Activated CD4-positive, alpha-beta T cell treated with anti-CD3 and anti-CD28 coated beads for 48 hours (primary cell): ENCODE measurements at places on chromosomes 7 and 10.

DNA sequence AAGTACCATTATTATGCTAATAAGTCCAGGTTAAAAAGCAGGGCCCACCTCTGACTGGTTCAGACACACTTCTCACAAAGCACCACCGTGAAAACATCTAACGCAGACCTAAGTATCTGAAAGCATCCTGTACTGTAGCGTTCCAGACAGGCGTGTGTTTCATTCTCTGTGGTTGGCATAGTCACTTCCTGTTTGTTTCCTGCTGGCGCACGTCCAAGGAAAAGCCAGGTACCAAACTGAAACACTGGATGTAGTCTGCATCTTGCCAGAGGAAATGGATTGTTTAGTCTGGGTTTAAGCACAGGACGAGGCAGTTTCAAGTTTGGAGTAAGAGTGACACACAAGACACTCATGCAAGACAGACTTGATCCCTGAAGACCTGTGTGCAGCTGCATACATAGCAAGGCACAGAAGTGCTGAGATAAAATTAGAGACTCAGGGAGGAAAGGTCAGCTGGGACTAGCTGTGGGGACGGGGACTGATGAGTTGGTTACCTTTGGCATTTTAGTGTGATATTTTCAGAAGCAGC lies 23.3 kb downstream of the BPGM start:
- DNase-seq, result peak; percentile 82

DNA sequence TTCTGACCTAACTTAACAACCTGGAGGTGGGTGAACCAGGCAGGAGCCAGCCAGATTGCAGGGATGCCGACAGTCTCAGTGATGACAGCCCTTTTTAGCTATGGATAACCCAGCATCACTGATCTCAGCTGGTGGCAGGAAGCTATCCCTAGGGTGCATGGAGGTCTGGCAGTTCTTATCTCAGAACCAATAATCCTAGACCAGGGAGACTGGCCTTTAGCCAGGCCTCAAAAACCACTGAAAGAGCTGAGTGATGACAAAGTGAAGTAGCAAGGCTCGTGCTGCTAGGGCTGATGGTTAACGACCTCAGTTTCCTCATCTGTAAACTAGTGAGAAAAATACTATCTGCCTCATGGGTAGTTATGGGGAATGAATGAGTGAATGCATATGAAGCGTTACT lies 112.5 kb downstream of the RALA start:
- peak; percentile 24 for DNase-seq

GRCh38 chr10:18071591-18071990 lies 68.6 kb upstream of the CACNB2 start:
- DNase-seq, result no peak

DNA sequence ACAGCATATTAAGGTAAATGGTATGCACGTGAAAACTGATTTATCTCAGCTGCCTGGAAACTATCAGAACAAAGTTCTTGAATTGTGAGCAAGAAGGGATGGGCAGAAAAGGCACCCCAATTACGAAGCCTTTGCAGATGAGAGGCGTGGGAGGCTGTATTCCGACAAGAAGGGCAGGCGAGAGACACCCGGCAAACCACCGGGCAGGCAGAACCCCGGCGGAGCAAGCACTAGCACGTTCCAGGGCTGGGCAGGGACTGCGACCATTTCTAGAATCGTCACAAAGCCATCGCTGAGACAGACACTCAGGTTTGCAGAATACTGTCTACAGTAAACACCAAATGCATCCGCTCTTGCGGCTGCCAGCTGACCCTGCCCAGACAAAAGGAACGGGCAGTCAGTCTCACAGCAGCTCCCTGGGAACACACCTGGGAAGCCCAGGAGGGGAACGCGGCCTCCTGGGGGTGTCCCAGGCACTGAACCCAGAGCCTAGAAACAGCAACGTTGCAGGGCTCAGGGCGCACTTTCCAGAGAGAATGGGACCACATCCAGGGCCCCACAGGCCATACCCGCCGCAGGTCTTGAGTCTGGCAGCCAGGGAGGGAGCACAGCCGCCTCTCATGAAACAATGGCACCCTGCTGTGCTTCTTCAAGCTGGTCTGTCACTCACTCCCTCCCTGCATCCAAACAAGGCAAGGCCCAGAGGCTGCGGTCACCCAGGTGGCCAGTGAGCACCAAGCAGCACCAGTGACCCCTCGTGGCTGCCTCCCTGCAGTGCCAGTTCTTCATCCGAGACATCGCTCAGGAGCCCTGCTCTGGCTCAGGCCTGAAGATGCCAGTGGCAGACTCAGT lies 261.9 kb downstream of the PTPRN2 start:
- DNase-seq, result no peak

GRCh38 chr10:33153968-33154327 lies 180.5 kb downstream of the NRP1 start:
- no peak for DNase-seq

DNA sequence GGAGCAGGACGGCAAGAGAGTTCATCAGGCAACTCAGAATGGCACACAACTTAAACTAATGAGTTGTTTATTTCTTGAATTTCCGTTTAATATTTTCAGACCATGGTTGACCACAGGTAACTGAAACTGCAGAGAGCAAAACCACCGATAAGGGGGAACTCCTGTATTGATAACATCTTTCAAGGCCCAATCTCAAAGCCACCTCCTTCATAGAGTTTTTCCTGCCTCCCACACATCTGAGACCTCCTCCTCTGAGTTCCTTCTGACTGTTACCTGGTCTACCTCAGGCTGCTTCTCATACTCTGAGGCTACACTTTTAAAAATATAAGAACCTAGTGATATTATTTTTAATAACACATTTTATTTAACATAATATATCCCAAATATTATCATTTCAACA lies 341.5 kb upstream of the NPVF start:
- DNase-seq, result no peak

- no peak for DNase-seq
Observed at GRCh38 chr10:89518108-89518507, 17.3 kb downstream of the SLC16A12 start.

GRCh38 chr7:100021297-100021696 lies 5.9 kb downstream of the ZKSCAN1 start:
- DNase-seq, result no peak

- no peak for DNase-seq
Observed at GRCh38 chr10:97116462-97117162, 69.1 kb downstream of the SLIT1 start.

- DNase-seq, result no peak
Observed at GRCh38 chr7:106108991-106109390, 3.1 kb downstream of the SYPL1 start.

DNA sequence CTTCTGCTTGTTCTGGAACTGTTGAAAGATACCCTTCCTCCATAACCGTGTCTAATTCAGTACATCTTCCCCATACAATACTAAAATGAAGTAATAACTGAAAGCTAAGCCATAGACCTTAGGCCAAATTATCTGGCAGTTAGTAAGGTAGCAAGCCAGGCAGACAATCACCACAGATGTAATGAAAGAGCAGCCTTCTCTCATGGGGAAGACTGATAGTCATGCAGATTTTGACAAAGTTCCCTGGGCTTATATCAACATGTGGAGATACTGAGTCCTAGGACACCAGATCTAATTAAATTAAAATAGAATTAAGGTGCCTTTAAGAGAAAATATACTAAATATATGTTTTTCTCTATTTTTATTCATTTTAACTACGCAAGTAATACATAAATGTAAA lies 61.5 kb downstream of the PON1 start:
- no peak for DNase-seq

GRCh38 chr10:110356628-110357245 lies 52.0 kb upstream of the SMNDC1 start:
- DNase-seq, result peak; percentile 85

DNA sequence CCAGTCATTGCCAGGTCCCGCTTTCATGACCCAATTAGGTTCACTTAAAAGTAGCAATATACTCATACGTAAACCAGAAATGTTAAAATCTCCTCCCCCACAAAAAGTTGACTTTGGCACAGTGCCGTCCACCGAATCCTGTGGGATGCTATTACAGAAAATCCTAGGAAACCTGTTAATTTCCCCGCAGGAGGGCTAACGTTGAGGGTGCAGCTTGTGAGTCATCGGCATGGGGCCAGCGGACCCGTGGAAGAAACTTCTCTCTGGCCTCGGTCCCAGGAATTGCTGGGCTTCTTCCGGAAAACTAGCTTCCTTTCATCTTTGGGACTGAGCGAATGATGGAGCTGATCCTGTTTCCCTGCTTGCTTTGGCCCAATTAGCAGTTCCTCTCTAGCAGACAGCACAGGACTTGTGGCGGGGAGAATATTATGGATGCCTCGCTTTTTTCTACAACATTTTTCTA lies 13.5 kb downstream of the CRYGN start:
- no peak for DNase-seq

DNA sequence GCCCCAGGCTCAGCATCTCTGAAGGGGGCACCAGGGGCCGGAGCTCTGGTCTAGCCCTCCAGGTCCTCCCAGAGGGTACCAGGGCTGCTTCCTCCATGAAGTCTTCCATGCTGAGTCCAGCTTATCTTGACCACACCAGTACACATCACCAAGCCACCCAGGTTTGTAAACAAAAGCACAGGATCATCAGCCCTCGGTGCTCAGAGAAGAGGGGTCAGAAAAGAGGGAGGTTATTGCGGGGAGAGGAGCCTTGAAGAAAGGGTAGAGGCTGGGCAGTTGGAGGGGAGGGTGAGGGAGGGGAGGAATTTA lies 23.9 kb downstream of the AQP1 start:
- DNase-seq, result no peak

DNA sequence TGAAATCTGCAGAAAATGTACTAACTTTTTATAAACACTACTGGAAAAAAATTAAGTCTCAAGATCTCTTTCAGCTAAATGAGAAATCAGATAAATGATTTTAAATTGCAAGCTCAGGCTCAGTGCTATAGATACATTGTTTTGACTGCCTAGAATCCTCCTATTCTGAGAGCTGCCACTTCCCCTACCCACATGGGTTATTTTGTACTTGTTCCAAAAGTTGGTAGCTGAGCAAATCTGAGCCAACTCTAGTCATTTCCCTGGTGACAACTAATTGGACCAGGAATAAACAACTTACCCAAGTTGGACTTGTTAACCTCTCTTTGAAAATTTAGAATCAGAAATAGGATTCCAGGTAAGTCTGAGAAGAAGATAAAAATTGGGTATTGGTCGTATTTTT lies 202.1 kb downstream of the MBL2 start:
- no peak for DNase-seq

DNA sequence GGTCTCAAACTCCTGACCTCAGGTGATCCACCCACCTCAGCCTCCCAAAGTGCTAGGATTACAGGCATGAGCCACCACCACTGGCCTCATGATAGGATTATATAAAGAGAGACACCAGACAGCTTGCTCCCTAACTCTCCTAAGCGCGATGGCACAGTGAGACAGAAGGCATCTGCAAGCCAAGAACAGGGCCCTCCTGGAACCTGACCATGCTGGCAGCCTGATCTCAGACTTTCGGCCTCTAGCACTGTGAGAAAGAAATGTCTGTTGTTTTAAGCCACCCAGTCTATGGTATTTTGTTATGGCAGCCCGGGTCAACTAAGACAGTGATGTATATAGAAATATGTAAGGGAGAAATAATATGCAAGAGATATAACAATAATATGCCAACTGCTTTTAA lies 51.2 kb downstream of the SRPK2 start:
- DNase-seq, result no peak

GRCh38 chr10:64813391-64813790 lies 1292.2 kb downstream of the REEP3 start:
- no peak for DNase-seq

- no peak for DNase-seq
Observed at GRCh38 chr7:111429781-111430180, 132.5 kb downstream of the IMMP2L start.

- DNase-seq, result no peak
Observed at GRCh38 chr10:78718032-78718572, 350.7 kb upstream of the ZMIZ1 start.

- no peak for DNase-seq
Observed at GRCh38 chr10:14008740-14009080, 322.0 kb downstream of the FRMD4A start.

- peak; percentile 69 for DNase-seq
Observed at GRCh38 chr7:140672382-140673062, at the start of gene ADCK2. ADCK2 (plus strand) TSS chr7:140672945; CDS start chr7:140673331, 386 bp downstream.

DNA sequence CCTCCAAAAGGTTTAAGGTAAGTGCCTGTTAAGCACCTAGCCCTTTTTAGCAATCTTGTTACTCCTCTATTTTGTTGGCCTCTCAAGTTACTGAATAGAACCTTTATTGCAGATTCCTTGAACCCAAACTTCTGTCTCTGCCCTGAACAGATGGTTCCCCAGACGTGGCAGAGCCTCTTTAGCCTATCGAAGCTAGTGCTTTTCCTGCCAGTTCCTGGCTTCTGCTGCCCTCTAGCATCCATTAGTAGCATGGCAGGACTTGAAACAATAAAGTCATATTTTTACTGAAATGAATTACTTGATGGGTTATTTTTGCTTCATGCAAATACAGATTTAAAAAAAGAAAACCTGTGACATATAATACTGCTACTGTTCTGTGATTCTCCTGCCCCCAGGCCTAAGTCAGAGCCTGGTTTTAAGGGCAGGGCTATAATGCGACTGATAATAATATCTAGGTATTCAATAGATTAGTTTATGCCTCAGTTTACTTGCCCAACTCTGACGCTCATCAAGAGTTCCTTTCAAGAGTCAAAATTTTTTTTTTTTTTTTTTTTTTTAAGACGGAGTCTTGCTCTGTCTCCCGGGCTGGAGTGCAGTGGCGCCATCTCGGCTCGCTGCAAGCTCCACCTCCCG lies 84.3 kb upstream of the PHF14 start:
- peak; percentile 56 for DNase-seq

DNA sequence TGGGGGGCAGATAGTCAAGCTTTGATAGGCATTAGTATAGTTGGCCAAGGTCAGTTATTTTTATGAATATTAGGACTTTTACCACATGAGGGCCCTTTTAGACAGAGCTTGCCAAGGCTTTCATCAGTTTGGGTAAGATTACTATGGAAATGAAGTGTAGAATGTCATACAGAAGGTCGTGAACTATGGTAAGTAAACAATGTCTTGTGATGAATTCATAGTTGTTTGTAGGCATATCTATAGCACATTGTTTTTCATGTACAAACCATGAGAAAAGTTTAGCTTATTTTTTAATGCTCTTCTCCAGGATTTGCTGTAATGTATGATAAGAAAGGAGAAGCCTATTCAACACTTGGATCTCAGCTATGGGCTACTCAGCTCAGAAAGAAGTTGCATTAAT lies 4.3 kb downstream of the OR2A2 start:
- DNase-seq, result no peak

DNA sequence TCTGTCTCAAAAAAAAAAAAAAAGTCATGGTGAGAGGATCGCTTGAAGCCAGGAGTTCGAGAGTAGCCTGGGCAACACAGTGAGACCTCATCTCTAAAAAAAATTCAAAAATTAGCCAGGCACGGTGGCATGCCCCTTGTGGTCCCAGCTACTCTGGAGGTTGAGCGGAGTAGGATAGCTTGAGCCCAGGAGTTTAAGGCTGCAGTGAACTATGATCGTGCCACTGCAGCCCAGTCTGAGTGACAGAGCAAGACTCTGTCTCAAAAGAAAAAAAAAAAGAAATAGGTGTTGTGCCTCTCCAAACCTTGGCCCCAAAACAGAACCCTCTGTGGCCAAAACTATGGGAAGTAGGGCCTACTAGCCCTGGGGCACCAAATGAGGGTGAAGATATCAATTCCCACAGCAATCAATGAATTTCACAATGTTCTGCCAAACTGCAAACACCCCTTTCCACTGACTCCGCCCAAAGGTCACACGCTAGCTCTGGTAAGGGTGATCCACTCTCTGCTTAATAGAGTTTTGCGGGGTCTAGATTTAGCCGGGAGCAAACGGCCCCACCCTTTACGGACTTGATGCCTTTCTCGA lies 16.9 kb downstream of the SSC4D start:
- DNase-seq, result no peak

GRCh38 chr10:46232084-46232483 lies 54.7 kb upstream of the ANTXRL start:
- no peak for DNase-seq

- DNase-seq, result no peak
Observed at GRCh38 chr10:77699080-77699645, 61.6 kb upstream of the KCNMA1 start.
